ENCODE measurements at places on chromosomes 7 and 10. TPM values are rescaled to one million over a fixed set of nuclear protein-coding genes. Genes with fewer than 3 reads are reported as not detected.

Gene RPEL1
- total RNA-seq, result not detected

Gene MMP21
- total RNA-seq, result not detected

Gene HECW1
- 1.7 TPM for total RNA-seq

Gene LRRC18
- total RNA-seq, result not detected

Gene SKIDA1
- total RNA-seq, result 6.3 TPM

DNA sequence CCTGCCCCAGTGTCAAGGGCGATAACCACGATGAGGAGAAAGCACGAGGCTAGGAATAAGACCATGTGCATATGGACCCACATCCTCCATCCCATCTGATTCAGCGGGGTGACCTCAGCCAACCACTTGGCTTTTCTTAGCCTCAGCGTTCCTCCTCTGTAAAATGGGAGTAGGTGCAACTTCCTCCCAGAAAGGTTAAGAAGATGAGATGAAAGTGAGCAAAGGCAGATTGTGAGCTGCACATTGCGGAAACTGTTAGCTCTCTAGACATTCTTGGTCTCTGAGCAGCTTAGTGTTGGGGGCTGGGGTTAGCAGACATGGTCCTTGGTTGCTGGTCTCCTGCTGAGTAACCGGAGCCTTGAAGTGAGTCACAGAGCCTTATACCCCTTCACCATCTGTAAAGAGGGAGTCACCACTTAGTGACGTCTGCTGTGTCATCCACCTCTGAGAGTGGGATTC is 497.3 kb upstream of the GALNT17 start:
- H3K36me3 ChIP-seq, result no peaks in the 10 kb centered on the region
- no peaks in the 10 kb centered on the region for H3K4me1 ChIP-seq
- DNase-seq, result no peak
- no peak overlapping the region for H3K4me3 ChIP-seq

GRCh38 chr10:79107736-79108264 is 39.0 kb downstream of the ZMIZ1 start:
- no peaks in the 10 kb centered on the region for H3K27me3 ChIP-seq
- no peaks in the 10 kb centered on the region for H3K36me3 ChIP-seq
- peaks cover 7% of the 10 kb centered on the region for H3K4me1 ChIP-seq

DNA sequence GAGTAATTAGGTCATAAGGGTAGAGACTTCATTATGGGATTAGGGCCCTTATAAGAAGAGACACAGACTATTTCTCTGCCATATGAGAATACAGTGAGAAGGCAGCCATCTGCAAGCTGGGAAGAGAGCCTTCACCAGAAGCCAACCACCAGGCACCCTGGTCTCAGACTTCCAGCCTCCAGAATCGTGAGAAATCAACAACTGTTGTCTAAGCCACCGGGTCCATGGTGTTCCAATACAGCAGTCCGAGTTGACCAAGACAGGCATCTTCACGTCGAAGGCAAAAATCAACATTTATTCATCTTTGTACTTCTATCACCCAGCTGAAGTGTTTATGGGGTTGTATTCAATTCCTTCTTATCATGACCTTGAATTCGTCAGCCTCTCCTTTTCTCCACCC is 5.3 kb downstream of the TUBAL3 start:
- no peaks in the 10 kb centered on the region for H3K27me3 ChIP-seq
- DNase-seq, result no peak
- H3K27ac ChIP-seq, result no peak overlapping the region
- H3K36me3 ChIP-seq, result no peaks in the 10 kb centered on the region

DNA sequence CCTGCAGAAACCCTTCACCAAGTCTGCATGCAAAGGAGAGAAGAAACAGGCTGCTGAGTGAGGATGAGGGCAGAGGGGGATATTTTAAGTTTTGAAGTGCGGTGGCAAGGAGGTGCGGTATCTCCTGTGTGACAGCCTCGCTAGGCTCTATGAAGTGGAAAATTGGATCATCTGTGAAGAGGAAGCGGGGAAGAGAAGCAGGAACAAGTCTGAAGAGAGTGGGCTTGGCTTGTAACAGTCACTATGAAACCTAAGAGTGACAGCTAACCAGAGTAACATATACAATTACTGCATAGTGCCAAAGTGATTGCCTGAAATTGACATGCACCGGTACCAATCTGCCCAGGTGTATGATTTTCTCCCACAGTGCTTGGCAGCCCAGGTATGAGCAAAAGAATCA is 287.5 kb upstream of the KLF14 start:
- H3K27me3 ChIP-seq, result no peaks in the 10 kb centered on the region
- no peak overlapping the region for H3K27ac ChIP-seq
- DNase-seq, result no peak

- no peak overlapping the region for H3K4me3 ChIP-seq
- DNase-seq, result no peak
- no peak overlapping the region for H3K27ac ChIP-seq
- H3K4me1 ChIP-seq, result peaks cover 8% of the 10 kb centered on the region
- H3K36me3 ChIP-seq, result no peaks in the 10 kb centered on the region
Measured at GRCh38 chr7:116197360-116197759, 13.0 kb upstream of the TES start.

Measured in Caco-2 (cell line).